Activated T-helper 2 cell treated with anti-CD3 and anti-CD28 coated beads, Interferon-gamma antibody, Interleukin-2, Interleukin-4, amounts not matched to agents 10 μg/mL and 5 μg/mL and 100 μg/mL, durations not matched to agents 14 hours and 24 hours and 36 hours (primary cell): ENCODE measurements at places on chromosomes 2 and 18. TPM values are rescaled to one million over a fixed set of nuclear protein-coding genes. Genes with fewer than 3 reads are reported as not detected.

DNA sequence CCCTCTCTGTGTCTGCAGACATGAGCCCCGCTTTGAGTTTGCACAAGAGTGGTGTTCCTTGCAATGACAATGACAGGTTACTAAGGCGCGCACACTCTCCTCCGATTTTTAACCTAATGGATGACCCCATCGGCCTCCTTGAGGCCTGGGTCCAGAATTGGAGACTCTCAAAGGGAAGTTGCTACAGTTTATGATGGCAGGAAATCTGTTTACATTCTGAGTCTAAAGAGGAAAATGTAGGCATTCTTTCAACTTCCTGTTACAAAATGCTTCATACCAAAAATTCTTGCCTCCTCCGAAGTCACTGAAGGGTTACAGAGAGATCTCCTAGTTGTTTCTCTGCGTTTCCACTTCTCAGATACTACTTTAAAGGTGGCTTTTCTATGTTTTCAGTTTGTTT is 225.3 kb upstream of the AGAP1 start:
- no peak for DNase-seq

GRCh38 chr2:62654423-62654791 is 51.1 kb upstream of the EHBP1 start:
- DNase-seq = no peak

GRCh38 chr2:175823002-175823706 is 178.9 kb downstream of the LNPK start:
- no peak for DNase-seq

GRCh38 chr2:4130651-4131050 is 427.3 kb downstream of the DCDC2C start:
- DNase-seq = no peak

DNA sequence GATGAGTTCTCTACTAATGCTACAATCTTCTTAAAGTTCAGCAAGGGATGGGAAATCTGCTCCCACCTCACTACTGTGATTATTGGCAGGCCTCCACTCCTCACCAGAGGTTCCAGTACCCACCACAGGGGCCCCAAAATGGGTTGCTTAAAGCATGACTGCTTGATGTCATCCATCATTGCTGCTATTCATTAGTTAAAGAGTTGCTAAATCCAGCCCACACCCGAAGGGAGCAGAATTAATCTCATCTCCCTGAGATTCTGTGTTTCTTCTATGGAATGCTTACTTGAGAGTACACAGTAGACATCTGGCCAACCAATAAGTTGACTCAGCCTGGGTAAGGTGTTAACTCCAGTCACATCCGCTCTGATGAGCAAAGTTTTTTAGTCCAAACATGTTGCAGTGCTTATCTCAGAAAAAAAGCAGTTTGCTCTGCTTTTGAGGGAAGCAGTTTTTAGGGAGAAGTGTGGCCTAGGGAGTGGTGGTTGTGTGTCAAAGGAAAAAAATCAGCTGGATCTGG is 690.2 kb upstream of the POU3F3 start:
- no peak for DNase-seq

GRCh38 chr2:121334581-121335293 is 49.7 kb upstream of the TFCP2L1 start:
- DNase-seq = no peak

- no peak for DNase-seq
These were observed 43.2 kb downstream of the PHLPP1 start for GRCh38 chr18:62758591-62758990.

- no peak for DNase-seq
These were observed 53.4 kb downstream of the THADA start for GRCh38 chr2:43542285-43542933.

DNA sequence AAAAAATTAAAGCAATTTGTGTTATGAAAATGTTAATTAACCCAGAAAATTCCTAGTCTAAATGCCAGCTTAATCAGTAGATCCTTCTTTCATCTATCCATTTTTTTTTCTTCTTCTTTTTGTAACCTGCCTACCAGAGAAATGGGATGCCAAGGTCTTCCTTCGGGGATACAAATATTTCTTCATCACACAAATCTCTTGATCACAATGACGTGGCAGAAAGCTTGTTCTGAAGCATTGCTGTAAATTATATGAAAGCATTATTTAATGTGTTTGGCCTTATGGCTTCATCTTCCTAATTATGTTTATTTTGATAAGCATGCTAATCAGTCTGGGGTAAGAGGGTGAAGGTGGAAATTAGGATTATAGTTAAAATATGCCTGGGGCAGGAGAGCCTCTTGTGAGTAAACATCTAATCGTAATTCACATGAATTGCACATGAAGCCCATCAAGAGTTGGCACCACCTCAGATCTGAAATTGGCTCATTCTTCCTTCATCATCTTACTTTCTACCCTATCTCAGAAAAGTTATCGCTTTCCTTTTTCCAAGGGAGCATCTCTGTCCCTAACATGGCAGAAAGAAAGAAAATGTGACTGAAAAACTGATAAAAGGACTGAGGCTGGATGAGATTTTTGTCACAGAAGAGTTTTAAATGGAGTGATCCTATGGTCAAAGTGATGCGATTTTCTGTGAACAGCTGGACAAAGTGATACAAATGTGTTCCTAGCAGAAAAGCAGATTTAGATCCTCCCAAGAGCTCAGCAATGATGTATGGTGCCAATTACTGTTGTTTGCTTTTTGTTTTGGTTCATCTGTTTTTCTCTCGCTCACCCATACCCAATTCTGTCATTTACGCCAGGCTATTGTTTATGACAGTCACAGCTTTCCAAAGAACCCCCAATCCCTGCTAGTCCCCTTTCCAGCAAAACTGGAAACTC is 76.9 kb upstream of the PMAIP1 start:
- no peak for DNase-seq

DNA sequence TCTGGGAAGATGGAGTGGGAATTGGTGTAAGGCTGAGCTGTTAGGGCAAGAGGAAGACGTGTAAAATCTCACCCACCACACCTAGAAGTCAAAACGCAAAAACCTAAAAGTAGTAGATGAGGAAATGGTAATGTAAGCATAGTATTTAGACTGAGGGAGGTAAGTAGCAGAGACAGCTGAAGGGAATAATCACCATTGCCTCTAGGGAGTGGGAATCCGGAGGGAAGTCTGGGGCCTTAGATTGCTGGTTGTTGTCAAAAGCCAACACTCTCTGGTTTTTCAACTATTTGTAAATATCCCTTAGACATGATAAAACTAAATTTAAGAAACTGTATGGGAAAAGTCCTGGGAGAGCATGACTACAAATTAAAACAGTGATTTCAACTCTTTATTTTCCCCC is 28.7 kb upstream of the MYCN start:
- DNase-seq = no peak

- no peak for DNase-seq
These were observed 87.6 kb downstream of the MAIP1 start for GRCh38 chr2:200042944-200043343.

DNA sequence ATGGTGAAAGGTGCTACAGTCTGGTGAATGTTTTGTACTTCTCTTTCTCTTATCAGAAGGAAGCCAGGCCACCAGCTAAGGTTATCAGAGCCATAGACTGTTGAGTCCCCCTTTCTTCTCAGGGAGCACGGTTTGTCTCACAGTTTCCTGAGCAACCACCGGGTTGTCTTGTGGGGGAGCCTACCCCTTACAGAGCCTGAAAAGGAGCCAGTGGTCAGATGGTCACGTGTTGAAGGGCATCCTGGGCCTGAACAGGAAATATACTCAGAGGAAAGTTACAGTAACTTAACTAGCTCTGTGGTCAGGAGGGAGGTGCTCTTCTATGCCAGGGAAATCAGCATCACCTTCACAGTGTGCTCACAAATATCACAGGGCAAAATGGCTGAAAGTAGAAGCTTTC is 11.6 kb downstream of the CD28 start:
- DNase-seq = peak; percentile 66

- no peak for DNase-seq
These were observed 120.7 kb downstream of the INHBB start for GRCh38 chr2:120466704-120467054.

- no peak for DNase-seq
These were observed 301.3 kb downstream of the EPHA4 start for GRCh38 chr2:221270806-221271205.

Gene PTPRN
- 1.1 and 1.6 TPM in 2 replicates for total RNA-seq

Gene TCF23
- not detected in 2 replicates for total RNA-seq

Gene CD302
- 1.1 and 1.5 TPM in 2 replicates for total RNA-seq

Gene EVX2
- total RNA-seq = not detected in 2 replicates

Gene NAT8
- not detected in 2 replicates for total RNA-seq
